ENCODE measurements at places on chromosomes 3 and 15.
A peak's percentile ranks its signal among the peaks of the same experiment; 100 is the strongest.

GRCh38 chr3:127106053-127106452, 86.9 kb upstream of the PRR23E start:
- DNase-seq = no peak

GRCh38 chr15:25711691-25712090, 151.4 kb downstream of the ATP10A start:
- DNase-seq = no peak

- DNase-seq = no peak
Measured at GRCh38 chr3:96267577-96267976, 546.8 kb upstream of the EPHA6 start.

DNA sequence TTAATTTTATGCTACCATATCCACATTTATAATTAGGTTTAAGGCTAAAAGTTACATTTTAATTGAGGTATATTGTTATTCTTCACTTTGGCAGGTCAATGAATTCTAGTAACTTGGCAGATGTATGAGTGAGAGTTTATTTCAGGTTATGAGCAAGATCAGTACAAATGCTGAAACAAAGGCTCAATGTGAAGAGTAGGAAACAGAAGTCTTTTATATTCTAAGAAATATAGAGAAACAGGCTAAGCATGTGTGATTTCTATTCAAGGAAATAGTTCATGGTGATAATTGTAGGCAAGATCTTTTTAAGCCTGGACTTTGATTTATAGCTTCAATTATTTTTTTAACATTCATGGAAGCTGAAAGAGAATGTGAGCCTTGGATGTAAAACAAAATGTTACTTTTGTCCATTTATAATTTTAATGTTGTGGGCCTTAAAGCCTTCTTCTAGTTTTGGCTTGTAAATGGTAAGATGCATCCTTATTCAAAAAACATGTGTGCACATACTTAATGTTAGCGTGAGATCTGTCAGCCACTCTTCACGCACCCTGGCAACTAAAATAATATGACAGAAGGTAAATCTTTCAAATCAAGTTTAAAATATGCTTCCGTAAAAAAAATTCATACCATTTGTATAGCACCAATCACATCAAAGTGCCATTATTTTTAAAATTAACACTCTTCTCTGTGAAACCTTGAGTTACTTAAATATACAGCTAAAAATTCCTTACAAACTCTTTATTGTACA, 22.8 kb upstream of the OSTN start:
- DNase-seq = no peak

- DNase-seq = no peak
Measured at GRCh38 chr3:149613988-149614387, 43.8 kb downstream of the WWTR1 start.

DNA sequence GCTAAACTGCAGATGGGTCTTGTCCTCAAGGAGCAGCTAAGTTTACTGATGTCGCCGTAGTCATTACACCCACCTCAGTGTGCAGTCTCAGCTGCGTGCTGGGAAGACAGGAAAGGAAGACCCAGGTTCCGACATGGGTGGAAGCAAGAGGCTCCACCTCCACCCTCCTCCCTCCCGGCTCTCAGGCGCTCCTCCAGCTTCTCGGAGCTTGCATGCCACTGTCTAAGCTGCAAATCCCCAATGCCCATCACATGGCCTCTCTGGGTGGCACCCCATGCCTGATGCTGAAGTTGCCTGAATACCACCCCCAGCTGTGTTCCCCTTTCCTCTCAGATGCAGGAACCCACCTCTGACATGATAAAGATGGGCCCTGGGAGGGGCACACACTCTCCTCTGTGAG, 58.5 kb downstream of the MGLL start:
- no peak for DNase-seq

DNA sequence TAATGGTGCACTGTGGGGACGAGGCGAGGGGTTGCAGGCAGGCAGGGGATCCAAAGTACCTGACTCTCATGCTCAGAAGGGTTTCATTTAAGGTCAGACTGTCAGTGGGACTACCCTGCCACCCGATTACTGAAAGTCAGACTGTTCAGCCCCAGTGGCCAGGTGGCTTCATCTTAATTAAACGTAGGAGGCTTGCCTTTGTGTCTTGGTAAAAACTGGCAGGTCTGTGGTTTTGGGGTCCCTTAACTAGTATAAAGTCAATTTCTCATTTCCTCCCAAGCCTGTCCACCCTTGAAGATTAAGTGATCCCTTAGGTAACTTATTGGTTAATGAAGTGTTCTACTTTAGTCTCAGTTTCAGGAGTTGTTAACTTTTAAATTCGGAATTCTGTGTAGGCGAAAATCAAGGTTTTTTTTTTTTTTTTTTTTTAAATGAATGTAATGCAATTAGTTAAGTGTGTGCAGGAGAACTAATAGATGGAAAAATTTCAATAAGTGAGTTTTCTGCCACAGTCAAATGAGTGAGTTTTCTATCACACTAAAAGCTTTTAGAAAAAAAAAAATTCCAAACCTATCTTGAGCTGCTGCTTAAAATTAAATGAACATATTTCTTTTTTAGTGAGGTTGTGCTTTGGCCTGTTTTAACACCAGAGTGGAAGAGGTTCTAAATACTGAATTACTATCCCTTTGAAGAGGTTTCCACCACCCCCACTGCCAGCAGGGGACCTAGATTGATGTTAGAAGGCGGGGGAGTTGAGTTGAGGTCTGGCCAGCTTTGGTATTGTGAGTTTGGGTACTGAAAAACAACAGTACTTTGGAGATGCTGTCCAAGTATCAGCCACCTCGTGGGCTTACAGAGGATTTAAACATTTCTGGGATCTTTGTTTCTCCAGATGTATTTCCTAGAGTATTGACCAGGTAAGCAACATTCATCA, 15.2 kb downstream of the ITPR1 start:
- DNase-seq = no peak

- no peak for DNase-seq
Measured at GRCh38 chr3:142417302-142417701, 30.5 kb downstream of the XRN1 start.

DNA sequence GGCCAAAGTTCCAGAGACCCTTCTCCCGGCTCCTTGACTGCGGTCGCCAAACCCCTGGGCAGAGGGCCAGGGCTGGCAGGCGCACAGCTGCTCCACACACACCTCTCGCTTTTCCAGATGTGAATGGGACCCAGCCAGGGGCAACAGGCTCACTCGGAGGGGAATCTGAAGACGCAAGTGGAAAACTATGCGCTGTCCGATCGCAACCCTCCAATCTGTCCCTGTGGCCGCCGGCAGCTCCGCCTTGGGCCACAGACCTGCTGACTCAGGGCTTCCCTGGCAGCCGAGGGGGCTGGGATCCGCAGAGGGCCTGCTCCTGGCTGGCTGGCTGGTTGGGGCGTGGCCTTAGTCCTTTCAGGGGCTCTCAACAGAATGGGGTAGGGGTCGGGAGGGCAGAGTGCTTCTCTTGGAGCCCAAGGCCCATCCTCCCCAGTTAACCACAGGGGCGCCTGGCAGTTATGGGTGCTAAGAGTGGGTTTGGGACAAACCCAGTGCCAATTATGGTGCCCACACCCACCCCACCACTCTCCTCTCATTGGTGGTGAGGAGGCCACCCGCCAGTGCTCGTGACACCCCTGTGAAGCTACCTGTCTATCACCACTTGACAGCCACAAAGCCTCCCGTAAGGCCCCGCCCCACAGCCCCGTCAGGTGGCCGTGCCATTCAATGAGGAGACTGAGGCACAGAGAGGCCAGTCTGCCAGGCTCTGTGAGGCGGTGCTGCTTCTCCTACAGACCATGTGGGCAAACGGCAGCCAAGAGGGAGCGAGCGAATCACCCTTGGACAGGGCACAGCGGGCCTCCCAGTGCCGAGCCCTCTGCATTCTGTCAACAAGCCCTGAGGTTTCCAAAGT, 53.8 kb downstream of the IQSEC1 start:
- DNase-seq = no peak

DNA sequence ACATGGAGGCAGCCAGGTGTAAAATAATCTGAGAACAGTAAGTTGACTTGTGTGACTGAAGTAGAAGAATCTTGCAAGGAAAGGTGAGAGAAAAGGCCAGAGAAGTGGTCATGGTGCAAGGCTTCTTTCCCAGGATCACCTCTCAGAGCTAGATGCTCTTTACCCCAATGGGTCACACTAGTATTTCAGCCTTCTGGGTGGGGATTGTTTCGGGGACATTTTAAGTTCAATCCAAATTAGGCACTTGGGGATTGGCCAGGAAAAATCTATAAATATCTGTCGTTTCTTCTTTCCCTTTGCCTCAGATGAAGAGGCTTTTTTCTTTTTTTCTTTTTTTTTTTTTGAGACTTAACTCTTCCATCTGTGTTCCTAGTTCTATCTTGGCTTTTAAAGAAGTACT, 188.0 kb downstream of the KLHL25 start:
- no peak for DNase-seq

GRCh38 chr3:129822241-129822640, 71.3 kb downstream of the TMCC1 start:
- no peak for DNase-seq

- no peak for DNase-seq
Measured at GRCh38 chr3:174335324-174335723, 523.8 kb upstream of the NAALADL2 start.

DNA sequence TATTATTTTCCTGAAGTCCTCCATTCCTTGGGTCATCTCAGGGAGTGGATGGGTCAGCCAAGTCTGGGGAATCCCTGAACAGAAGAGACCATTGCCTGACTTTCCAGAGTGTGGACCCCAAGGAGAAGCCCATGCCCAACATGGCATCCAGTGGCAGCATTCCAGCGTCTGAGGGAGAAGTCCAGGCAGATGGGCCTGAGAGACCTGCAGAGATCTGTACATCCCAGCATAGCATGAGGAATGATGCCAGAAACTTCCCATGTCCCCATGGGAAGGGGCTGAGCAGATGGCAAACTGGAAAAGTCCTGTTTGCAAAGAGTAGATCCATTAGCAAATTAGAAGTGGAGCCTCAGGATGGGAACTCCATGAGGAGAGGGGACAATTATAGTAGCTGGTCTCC, 17.6 kb upstream of the COLQ start:
- DNase-seq = no peak

DNA sequence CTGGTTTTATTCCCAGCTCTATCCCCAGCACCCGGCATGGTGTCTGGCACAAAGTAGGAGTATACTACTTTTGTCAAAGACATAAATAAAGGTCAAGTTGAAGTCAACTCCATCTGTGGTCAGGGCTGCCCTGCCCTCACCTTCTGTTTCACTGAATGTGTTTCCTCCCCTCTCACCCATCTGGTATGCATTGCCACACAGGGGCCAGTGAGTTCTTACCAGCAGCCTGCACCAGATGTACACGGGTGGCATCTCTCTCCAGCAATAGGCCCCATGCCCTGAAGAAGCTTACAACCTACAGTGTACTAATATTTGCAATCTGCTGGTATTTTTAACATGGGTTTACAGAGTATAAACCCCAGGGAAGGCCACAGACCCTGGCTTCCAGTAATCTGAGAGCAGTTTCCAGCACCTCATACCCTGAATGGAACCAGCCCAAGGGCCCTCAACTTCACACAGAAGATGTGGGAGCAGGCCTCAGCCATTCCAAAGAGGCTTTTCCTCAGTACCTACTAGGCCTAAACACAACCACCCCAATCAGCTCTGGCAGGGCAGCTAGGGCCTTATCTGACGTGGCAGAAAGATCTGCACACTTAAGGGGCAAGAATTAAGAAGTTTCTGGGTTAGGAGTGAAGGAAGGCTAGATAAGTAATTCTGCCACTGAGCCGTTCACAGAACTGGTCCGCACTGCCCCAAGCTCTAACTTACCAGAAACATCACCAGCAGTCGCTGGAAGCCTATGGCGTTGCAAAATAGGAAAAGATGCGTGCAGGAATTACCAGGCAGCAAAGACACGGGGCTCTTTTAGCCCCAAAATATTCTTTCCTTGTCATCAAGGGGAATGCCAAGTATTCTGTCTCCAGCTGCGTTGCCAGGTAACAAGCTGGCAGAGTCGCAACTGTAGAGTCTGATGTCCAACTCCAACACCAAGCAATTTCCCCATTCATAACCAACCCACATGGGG, 2.1 kb downstream of the IDH2 start:
- DNase-seq = peak; percentile 59

DNA sequence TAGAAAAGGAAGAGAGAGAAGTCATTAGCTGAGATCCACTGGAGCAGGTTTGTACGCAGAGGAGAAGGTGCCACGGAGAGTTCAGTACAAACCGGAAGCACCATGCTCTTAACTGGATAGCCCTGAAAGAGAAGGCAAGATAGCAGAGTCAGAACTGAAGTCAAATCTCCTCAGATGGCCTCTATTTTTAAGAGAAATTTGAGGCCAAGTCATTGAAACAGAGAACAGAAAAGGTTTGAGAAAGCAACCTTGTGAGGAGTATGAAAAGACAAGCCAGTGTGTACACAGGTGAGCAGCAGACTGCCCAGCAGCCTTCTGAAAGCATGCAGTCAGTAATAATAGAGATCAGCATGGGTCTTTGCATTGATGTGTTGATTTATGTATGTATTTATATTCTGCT, 66.1 kb upstream of the SPRED1 start:
- DNase-seq = no peak

DNA sequence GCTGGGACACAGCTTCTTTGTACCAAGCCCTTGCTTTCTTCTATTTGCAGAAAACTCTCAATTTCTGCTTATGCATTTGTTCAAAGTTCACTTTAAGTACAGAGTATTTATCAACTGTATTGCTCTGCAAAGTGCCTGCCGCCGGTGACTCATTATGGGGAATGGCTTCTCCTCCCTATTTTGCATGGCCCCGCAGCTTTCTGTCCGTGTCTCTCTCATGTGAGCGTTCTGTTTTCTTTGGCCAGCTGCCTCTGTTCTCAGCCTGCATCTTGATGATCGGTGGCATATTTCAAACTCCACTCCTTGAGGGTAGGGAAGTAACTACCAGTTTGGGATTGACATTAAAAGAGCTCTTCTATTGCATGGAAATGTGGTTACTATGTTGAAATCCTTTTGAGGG, 28.6 kb upstream of the ST8SIA2 start:
- no peak for DNase-seq

GRCh38 chr15:55237219-55238130, 40.7 kb upstream of the RSL24D1 start:
- DNase-seq = no peak

GRCh38 chr15:63715818-63716217, 117.9 kb downstream of the HERC1 start:
- DNase-seq = no peak

DNA sequence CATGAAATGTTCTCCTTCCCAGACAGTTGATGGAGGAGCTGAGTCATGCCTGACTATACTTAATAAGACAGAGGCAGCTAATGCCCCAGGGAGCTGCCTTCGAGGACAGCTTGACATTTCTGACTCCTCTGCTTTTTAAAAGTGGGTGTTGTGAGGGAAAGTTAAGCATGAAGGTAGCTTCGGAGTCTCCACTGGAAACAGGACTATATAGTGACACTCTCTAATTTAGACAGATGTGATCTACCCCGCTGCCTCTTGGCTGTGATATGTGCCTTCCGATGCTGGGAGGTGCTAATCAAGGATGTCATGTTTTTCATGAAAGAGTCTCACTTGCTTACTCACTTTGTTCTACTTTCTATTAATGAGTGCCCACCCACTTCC, 72.7 kb downstream of the IL1RAP start:
- DNase-seq = no peak
